ENCODE measurements at places on chromosomes 11 and 22.

- no peak for DNase-seq
These were observed 11.6 kb downstream of the PRR33 start for GRCh38 chr11:1879941-1880720.

DNA sequence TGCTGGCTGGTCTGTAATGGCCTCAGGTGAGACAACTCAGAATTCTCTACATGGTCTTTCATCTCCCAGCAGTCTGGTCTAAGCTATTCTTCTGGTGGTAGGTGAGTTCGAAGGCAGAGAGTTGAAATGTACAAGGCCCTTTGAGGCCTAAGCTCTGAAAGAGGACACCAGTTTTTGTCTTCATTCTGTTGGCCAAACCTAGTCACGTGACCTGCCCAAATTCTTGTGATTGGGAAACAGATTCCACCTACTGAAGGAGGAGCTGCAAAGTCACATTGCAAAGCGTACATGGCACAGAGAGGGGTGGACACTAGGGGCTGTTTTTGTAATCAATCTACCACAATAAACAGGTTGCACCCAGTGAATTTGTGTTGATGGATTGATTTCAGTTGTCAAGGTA is 193.5 kb downstream of the NAV2 start:
- DNase-seq: no peak

DNA sequence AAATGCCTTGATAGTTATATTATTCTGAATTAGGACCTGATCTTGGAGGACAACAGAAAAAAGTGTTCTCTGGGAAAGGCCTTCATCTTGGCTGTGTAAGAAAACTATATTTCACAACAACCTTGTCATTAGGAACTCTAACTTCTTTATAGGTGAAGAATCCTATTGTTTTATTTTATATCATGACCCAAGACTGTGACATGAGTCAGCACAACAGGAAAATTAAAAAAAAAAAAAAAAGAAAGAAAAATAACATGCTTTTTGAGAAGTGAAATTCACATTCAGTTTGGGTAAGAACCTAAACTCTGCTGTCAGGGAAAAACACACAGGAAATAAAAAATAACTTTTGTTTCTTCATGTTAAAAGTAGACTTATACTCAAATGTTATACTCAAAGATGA is 11.7 kb upstream of the FOLR2 start:
- no peak for DNase-seq

DNA sequence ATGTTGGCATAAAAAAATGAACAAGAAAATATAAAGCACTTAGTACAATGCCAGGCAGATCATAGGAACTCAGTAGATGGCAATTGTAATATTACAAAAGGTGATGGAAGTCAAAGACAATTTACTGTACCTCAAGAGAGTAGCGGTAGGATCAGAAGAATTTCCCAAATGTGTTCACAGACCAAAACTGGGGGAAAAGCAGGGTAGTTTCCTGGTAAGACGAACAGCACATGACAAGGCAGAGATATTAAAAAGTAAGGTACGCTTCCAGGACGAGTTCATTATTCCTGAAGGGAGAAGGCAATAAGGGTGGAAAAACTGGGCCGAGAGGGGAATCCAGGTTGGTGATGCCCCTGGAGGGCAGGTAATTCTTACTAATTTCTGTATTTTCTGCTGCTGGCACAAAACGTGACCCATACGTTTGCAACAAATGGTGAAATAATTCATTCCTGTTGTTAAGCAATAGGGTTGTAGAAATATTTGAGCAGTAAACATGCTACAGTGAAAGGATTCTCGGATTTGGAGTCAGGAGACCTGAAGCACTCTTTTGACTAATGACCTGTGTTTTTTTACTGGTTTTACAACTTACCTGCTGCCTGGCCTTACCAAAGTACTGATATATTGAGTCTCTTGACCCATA is 786 bp upstream of the ANKRD42 start:
- no peak for DNase-seq

DNA sequence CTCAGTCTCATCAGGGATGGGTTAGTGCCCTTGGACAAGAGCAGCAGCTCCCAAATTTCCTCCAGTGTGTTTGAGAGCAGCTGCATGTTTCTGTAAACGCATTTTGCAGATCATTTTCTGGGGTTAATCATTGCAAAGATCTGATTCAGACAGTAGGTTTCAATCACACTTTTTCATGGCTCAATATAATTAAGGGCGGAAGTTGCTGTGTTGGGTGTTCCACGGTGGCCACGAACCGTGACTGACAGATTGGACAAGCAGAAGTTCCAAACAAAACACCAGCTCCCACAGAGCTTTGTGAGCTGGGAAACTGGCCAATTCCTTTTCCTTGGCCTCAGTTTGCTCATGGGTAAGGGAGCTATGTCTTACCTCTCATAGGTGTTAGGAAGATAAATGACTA is 8.4 kb upstream of the RASSF10 start:
- DNase-seq: no peak

GRCh38 chr11:2262301-2263070 is 7.9 kb downstream of the ASCL2 start:
- DNase-seq: no peak

DNA sequence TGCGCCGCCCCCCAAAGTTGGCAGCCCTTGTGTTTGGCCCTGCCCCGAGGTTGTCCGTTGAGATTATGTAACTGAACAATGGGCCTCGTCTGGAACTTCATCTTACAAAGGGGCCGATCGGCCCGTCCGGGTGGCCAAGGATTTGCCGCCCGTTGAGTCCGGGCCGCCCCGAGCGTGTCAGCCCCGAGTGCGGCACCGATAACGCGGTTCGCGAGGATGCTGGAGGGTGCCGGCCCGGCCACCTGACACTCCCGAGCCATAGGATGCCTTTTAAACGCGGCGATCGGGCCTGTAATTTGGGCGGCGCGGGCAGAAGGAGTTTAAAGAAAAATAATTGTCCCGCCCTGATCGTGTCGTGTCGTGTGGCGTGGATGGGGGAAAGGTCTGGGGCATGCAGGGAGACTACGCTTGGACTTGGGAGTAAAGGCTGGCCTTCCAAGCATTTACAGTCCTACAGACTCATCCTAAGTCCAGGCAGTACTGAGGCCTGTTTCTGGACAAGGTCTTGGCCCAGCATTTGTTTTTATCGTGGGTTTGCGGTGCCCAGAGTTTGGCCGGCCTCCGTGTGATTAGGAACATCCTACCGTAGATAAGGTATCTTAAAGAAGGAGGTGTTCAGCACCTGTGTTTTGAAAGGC is 1.3 kb downstream of the WEE1 start:
- peak; percentile 11 for DNase-seq

GRCh38 chr11:76880314-76880713 is 19.6 kb downstream of the ACER3 start:
- no peak for DNase-seq

- DNase-seq: no peak
These were observed 14.9 kb downstream of the DCPS start for GRCh38 chr11:126318574-126319373.

- DNase-seq: no peak
These were observed 65.1 kb upstream of the CD44 start for GRCh38 chr11:35073691-35074419.

DNA sequence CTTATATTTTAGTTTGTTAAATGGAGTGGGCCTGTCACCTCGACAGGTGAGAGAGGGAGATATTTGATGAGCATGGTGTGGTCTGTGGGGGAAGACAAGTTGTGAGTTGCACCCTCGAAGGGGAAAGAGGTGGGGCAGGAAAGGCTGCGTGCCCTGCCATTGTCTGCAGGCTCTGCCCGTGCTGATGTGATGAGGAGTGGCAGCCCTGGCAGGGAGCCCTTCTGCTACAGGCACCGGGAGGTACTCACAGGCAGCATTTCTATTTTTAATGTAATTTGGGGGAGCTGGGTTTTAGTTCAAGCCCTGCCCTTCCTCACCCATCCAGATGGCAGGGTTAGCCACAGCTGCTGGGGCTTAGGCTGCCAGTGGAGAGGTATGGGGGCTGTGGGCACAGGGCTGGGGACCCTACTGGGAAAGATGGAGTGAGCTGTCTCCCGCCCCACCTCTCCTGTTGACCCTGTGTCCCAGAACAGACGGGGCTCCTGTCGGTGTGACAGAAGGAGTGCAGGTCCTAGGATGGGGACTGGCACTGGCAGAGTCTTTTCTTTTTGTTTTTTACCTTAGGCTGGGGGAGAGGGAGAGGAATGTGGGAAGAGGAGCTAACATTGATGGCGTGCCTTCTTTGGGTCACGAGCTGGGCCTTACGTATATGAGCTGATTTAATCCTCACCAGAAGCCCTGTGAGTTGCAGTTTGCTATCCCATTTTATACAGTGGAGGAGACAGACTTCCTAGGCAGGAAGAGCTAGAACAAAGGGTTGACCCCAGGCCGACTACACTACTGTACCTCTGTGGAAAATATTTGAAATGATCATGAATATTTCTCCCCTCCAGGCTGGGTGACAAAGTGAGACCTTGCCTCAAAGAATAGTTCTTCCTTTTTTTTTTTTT is 51.6 kb downstream of the CEP164 start:
- DNase-seq: no peak

DNA sequence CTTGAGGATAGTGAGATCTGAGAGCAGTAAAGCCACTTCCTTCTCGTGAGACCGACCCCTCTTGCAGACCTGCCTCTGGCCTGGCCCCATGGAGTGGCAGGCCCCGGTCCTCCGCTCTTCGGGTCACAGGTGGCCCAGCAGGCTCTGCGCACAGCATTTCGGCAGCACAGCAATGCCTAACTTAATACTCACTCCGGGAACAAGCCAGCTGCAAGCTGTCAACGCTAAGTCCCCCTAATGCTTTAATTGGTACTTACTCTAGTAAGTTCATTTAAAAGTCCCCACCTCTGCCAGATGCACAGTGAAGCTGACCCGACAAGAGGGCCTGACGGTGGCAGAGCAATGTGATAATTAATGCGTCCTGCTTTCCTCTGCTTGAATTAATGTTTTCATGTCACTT is 349.3 kb upstream of the B3GAT1 start:
- DNase-seq: no peak

DNA sequence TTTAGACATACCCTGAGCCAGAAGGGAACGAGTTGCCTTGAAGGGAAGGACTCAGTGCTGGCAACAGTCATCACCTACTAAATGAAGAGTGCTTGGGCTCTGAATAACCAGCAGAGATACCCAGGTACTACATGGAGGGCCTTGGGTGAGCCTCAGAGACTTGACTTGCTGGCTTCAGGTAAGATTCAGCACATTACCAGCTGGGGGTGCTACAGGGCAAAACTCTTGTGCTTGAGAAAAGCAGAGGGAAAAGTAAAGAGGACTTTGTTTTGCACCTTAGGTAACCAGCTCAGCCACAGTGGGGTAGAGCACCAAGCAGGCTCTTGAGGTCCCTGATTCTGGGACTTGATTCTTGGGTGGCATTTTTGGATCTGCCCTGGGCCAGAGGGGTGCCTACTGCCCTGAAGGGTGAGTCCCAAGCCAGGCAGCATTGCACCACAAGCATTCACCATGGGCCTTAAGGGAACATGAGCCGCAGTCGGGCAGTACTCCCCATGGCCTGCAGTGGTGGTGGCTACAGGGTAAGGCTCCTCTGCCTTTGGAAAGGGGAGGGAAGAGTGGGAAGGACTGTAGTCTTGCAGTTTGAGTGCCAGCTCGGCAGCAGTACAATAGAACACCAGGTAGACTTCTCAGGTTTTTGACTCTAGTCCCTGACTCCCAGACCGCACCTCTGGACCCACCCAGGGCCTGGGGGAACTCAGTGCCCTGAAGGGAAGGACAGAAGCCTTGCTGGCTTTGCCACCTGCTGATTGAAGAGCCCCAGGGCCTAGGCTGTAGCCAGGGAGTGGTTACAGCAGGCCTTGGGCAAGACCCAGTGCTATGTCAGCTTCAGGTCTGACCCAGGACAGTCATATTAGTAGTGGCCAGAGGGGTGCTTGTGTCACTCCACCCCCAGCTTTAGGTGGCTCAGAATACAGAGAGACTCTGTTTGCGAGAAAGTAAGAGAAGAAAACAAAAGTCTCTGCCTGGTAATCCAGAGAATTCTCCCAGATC is 22.7 kb upstream of the PLEKHA7 start:
- DNase-seq: no peak

- DNase-seq: no peak
These were observed 117.2 kb downstream of the APIP start for GRCh38 chr11:34798985-34799384.

DNA sequence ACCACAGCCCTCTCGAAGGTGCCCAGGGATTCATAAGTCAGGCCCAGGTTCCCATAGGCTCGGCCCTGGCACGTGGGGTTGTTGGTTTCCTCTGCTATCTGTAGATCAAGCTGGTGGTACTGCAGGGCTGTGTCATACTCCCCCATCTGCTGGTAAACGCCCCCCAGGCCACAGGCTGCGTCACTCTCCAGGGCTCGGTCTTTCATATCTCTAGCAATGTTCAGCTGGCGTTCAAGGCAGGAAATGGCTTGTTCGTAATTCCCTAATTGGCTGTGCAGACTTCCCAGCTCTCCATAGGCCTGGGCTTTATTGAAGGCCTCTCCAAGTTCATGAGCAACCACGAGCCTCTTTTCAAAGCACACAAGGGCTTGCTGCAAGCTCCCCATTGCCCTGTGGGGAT is 186.4 kb upstream of the PITPNB start:
- no peak for DNase-seq

DNA sequence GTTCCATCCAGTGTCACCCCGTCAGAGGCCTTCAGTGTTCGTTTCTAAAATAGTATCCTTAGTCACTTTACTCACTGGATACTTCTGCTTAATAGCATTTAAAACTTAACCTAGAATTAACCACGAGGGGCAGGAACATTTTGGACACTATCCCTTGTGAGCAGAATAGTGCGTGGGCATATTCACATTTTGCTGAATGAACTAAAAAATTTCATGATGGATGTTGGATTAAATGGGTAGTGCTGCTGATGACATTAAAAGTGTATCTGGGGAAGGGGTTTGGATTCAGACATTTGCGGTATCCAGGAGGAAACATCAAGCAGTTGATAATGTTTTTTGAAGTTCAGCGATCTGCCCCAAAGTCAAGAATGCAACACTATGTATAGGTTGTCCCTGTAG is 750 bp upstream of the NAT10 start:
- no peak for DNase-seq

- DNase-seq: no peak
These were observed 89.7 kb downstream of the RRM1 start for GRCh38 chr11:4184163-4184916.

GRCh38 chr11:17005646-17006045 is 8.6 kb downstream of the PLEKHA7 start:
- no peak for DNase-seq
